ENCODE measurements at places on chromosomes 3 and 15. TPM values are rescaled to one million over a fixed set of nuclear protein-coding genes. Genes with fewer than 3 reads are reported as not detected.

AAGAB gene
- total RNA-seq, result 45.7 TPM

TRIM42 gene
- total RNA-seq, result not detected

PLSCR5 gene
- total RNA-seq, result not detected

CGNL1 gene
- 0.43 TPM for total RNA-seq

GRAMD1C gene
- total RNA-seq, result 2.2 TPM

GLDN gene
- total RNA-seq, result 0.32 TPM

GLCE gene
- total RNA-seq, result 21.6 TPM

GMNC gene
- 0.97 TPM for total RNA-seq

TRIM69 gene
- total RNA-seq, result 13.4 TPM

SLC24A5 gene
- total RNA-seq, result not detected

KY gene
- total RNA-seq, result 0.32 TPM

SV2B gene
- total RNA-seq, result not detected

P2RY12 gene
- total RNA-seq, result under 0.01 TPM

DNA sequence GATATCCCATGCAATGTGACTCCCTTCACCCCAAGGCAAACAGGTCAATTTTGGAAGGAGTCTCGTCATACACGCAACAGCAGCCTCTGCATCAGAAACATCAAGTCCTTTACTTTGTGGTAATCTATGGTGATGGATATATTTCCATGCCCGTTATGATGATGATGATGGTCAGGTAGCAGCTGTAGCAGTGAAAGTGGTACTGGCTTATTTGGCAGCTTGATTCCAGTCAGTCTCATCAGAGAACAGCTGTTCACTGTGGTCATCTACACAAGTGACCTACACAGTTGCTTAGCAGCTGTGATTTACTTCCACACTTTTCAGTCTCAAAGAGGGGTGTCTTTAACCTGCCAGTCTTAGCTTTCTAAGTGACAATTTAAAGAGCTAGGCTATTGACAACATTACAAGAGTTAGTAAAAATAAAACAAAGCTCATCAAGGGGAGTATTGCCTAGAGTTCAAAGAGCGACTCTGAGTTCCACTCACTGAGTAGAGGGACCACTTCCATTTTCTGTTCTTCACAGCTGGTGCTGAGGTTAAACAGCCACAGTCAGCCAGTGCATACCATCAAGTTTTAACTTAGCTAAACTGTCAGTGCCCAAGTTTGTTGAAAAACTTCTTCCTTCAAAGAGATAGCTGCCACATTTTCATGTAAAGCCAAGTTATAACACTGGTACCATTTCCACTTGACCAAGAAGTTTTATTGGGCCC, 587.4 kb upstream of the KCNMB2 start:
- no peak for DNase-seq

DNA sequence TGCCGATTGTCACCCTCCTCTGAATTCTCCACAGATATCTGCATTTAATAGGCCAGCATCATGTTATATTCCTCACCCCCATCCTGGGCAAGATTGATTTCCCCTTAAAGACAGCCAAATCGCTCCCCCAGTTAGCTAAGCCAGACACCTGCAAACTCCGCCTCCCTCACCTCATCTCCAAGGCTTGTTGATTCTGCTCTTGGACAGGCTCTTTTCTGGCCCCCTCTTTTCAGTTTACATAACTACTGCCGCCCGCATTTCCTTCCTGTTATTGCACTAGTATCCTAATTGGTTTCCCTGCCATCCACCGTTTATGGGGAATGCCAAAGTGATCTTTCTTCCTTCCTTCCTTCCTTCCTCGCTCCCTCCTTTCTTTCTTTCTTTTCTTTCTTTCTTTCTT, 214.7 kb upstream of the MRPL3 start:
- DNase-seq, result no peak

GRCh38 chr15:67267951-67268941, 13.7 kb downstream of the IQCH start:
- DNase-seq, result no peak

GRCh38 chr15:62190274-62190673, 25.2 kb upstream of the C2CD4B start:
- DNase-seq, result no peak

GRCh38 chr3:113166719-113167492, 44.5 kb upstream of the BOC start:
- peak; percentile 61 for DNase-seq

GRCh38 chr3:98587654-98588053, 5.8 kb downstream of the CPOX start:
- no peak for DNase-seq

DNA sequence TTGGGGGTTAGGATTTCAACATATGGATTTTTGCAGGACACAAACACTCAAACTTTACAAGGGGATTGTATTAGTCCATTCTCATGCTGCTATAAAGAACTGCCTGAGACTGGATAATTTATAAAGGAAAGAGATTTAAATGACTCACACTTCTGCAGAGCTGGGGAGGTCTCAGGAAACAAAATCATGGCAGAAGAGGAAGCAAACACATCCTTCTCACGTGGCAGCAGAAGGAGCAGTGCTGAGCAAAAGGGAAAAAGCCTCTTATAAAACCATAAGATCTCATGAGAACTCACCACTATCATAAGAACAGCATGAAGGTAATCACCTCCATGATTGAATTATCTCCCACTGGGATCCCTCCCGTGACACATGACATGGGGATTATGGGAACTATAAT, 1183.1 kb downstream of the ZPLD1 start:
- DNase-seq, result no peak

GRCh38 chr3:107953722-107954121, 137.1 kb downstream of the CD47 start:
- DNase-seq, result no peak

DNA sequence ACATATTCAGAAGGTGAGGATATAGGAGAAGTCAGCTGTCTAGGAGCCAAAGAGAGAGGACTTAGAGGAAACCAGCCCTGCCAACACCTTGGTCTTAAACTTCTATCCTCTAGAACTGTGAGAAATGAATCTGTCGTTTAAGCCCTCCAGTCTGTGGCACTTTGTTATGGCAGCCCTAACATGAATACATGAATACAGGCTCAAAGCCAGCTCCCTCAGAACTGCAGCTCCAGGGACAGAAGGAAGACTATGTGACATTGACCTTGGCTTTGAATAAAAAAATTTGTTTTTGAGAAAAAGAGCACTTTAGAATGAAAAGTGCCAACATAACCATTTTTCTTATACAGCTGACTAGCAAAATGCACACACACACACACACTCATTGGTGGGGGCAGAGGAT, 110.9 kb upstream of the ATP2B2 start:
- no peak for DNase-seq

DNA sequence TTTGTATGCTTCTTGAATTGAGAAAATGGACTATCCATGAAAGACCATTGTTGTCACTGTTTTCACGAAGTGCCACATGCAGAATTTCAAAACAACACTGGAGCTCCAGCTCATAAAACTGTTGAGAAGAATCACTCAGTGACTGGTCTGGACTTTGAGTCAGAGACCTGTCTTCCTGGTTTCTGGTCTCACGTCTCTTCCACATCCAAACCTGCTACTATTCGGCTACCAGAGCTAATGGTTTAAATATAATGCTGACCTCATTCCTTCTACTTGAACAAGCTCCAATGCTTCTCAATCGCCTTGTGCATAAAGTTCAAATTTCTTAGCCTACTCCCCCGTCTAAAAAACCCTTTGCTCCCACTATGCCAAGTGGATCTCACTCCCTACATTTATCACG, 227.9 kb upstream of the NR2F2 start:
- no peak for DNase-seq

GRCh38 chr3:13345284-13345683, 74.8 kb downstream of the NUP210 start:
- DNase-seq, result no peak

DNA sequence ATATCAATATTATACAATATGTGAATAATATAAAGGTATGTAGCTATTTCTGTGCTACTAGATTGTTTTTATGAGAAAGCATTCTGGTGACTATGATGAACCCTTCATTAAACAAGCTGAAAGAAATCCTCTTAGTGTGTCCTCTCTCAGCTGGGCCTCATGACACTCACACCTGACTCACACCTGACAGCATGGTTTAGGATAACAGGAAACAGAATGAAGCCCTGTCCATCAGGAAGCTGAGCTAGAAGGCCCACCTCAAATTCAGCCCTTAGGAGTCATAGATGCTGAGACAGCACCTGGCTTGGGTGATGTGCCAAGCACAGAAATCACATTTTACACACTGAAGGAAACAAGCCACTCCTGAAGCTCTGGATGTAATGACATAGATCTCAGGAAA, 30.8 kb downstream of the CHCHD4 start:
- no peak for DNase-seq

DNA sequence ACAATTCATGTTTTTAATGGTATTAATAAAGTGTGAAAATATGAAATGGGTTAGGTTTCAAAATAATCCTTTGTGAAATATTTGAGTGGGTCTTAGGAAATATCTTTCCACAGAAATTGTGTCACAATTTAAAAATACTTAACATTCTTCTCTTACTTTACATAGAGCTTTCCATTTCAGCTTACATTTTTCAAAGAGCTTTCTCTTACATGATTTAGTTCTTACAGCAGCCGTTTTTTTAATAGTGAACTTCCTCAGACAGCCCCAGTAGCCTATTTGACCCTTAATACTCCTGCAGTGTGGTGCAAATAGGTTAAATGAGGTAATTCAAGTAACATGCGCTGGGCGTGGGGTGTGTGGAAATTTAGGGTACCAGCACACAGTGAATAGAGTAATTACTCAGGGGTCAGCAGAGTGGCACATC, 21.8 kb downstream of the P2RY12 start:
- DNase-seq, result peak; percentile 18

- DNase-seq, result peak; percentile 10
These were observed 562.8 kb downstream of the NAALADL2 start for GRCh38 chr3:175421902-175422301.

DNA sequence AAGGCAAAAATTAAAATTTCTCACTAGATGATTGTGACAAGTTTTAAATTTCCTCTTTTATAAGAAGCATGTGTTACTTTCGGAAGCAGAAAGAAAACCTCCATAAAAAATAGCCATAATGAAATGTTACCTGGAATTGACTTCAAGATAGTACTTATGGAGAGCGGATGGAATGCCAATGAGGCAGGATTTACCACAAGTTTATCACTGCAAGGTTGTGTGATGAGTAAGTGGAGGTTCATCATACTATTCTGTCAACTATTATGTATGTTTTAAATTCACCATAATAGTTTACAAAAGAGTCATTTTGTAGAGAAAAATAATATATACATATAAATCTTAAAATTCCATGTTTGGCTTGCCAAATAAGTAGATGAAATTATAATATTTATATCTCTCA, 230.3 kb downstream of the SCAPER start:
- DNase-seq, result peak; percentile 25

GRCh38 chr3:152511904-152512303, 243.2 kb downstream of the MBNL1 start:
- no peak for DNase-seq

DNA sequence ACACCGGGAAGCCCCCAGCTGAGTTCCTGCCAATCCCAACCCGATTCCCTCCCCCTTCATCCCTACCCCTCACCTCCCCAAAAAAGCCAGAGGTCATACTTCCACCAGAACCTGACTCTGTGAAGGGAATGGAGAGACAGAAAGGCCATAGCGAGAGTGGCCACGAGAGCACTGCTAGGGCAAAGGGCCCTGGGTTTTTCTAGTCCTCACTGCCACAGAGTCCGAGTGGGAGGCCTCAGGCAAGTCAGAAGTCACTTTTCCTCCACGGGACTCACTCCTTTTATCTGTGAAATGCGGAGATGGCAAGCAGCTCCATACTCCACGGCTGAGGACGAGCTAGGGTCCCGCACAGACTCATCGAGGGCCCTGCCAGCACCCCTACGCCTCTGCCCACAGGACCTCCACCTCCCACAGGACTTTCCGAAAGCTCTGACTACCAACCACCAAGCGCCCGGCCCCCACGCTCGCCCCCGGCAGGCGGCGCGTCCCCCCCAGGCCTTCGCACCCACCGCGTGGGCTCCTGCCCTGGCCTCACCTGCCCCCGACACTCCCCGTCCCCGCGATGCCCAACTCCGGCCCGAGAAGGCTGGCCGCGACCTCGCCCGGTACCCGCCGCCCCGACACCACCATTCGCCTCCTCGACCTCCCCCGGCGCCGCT, 792 bp downstream of the ATP13A3 start:
- DNase-seq, result peak; percentile 55

GRCh38 chr15:79088426-79089205, 2.0 kb downstream of the RASGRF1 start:
- DNase-seq, result no peak

DNA sequence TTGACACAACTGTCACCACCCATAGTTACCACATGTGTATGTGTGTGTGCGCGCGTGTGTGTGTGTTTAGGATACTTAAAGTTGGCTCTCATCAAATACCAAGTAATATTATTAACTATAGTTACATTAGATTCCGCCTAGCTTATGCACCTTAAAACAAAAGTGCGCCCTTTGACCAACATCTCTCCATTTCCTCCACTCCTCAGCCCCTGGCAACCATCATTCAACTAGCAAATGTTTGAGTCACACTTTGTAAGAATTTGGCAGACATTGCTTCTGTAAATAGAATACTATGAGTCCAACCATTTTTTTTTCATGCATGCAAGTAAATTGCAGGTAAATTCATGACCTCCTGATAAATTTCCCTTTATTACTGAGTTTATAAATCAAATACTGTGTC, 169.3 kb downstream of the GBE1 start:
- DNase-seq, result peak; percentile 31

- no peak for DNase-seq
These were observed 223.3 kb downstream of the EPHB1 start for GRCh38 chr3:135018149-135018923.

GRCh38 chr3:124999897-125000435, 55.8 kb downstream of the HEG1 start:
- DNase-seq, result no peak

GRCh38 chr3:45417930-45418847, 29.8 kb downstream of the LARS2 start:
- no peak for DNase-seq

DNA sequence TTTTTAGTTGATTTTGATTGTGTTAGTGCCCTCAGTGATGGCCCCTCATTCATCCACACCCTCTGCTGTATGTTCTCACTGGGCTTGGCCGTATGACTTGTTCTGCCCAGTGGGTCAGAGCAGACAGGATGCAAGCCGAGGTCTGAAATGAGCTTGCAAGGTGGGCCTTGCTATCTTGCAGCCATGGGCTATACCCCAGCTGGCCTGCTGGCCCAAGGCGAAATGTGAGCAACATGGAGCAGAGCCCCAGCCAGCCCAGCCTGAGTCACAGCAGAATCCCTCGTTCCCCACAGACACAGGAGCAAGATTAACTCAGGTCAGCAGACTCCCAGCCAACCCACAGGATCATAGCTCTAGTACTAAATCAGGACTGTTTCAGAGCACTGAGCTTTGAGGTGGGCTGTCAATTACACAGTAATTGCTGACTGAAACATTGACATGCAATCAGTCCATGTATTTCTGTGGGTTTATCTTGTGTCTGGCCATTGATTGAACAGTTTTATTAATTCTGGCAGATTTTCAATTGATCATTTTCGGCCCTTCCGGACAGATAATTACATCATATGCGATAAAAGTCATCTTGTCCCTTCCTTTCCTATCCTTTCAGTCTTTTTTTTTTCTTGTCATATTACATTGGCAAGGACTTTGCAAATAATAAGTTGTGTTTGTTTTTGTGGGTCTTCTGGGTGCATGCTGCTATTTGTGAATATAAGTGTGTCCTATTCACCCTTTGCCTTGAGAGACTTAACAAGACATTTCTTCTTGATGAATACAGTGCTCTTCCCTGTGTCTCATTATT, 27.1 kb downstream of the KLF15 start:
- DNase-seq, result no peak

- no peak for DNase-seq
These were observed 29.8 kb downstream of the ZNF592 start for GRCh38 chr15:84778194-84778593.

Data from fibroblast of villous mesenchyme (primary cell).